ENCODE measurements at places on chromosomes 5 and 9. TPM values are rescaled to one million over a fixed set of nuclear protein-coding genes. Genes with fewer than 3 reads are reported as not detected.

DNA sequence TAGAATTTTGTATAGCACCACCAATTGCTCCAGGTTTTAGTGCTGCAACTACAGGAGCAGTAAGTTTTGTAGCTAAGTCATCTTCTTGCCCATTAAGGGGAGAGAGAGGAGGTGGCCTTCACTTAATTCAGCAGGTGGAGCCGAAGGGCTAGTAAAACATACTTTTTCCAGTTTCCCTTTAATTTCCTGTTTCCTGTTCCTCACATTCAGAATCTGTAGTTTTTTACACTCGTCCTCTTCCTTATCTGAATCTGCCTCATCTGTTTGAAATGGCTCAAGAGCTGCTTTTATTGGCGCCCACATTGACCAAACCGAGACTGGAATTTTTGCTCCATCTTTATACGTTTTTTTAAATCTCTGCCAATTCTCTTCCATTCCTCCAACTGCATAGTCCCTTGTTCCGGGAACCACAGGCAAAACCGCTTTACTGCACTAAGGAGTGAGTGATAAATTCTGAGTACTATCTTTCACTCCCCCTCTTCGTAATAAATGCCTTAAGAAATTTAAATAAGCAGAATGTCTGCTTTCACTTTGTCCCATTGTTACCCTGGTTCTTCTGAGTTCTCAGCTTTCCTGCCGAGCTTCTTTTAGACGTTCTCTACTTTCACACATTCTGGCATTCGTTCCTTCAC, 133.9 kb downstream of the DROSHA start:
- peak; percentile 6 for DNase-seq
- H3K4me1 ChIP-seq: no peaks in the 10 kb centered on the region

DNA sequence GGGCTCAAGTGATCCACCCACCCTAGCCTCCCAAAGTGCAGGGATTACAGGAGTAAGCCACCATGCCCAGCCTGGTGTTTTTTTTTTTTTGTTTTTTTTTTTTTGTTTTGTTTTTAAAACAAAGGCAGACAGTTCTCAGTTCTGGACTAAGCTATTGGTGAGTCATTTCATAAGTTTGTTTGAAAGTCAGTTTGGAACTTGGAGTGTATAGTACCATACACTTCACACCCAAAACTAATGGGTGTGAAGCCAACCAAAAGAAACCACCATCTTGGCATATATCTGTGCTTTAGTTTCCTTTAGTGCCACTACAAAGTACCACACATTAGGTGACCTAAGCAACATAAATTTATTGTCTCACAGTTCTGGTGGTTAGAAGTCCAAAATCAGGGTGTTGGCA, 13.4 kb downstream of the MAST4 start:
- H3K4me3 ChIP-seq: no peak overlapping the region
- H3K27me3 ChIP-seq: no peaks in the 10 kb centered on the region
- H3K4me1 ChIP-seq: no peaks in the 10 kb centered on the region
- no peak overlapping the region for H3K27ac ChIP-seq
- no peak for DNase-seq

The TSC1 gene
- 45.5 TPM for total RNA-seq

DNA sequence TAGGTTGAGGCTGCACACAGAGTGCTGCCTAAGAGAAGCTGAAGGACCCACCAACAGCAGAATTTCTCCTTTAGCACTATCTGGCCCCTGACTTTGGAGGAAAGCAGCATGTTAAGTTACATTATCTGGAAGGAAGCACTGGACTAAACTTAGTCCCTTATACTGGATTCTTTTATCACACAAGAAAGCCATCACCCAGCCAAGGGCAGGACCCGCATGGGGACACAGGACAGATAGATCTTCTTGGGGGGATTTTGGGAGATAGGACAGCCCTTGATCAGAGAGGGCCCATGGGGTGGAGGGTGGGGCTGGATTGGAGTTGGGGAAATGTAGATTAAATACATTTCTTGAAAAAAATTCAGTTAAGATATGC, 14.4 kb downstream of the ANKRD33B start:
- H3K4me1 ChIP-seq: peaks cover 8% of the 10 kb centered on the region
- H3K27ac ChIP-seq: no peak overlapping the region
- DNase-seq: no peak
- H3K36me3 ChIP-seq: no peaks in the 10 kb centered on the region
- H3K27me3 ChIP-seq: no peaks in the 10 kb centered on the region
- H3K4me3 ChIP-seq: no peak overlapping the region

The VCAN gene
- total RNA-seq: 542 TPM

The CARD9 gene
- 2.7 TPM for total RNA-seq

DNA sequence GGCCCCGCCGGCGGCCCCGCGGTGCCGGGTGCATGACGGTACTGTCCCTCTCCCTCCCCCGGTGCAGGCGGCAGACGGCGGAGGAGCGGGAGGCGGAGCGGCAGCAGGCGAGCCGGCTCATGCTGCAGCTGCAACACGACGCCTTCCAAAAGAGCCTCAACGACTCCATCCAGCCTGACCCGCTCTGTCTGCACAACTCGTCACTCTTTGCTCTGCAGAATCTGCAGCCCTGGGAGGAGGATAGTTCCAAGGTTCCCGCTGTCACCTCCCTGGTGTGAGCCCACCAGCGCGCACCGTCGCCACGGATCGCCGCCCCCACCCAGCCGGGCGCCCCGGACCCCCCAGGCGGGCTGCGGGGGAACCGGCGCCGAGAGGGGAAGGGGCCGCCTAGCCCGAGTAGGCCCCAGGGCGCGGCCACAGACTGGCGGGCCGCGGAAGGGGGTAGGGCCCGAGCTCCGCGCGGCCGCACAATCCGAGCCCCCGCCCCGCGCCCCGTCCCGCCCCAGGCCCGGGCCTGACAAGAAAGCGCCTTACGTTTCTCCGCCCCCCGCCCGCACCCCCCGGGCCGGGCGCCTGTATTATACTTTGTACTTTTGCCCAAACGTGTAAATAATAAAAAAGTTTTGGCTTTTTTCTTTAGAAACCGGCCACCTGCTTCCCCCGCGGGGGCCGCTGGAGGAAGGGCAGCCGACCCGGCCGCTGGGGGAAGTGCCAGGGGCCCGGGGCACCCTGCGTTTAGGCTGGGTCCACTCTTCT, 2.5 kb downstream of the TLX3 start:
- H3K4me3 ChIP-seq: no peak overlapping the region
- H3K4me1 ChIP-seq: peaks cover 10% of the 10 kb centered on the region
- H3K27ac ChIP-seq: no peak overlapping the region
- no peak for DNase-seq
- no peaks in the 10 kb centered on the region for H3K36me3 ChIP-seq

The ALDH1A1 gene
- 2.1 TPM for total RNA-seq

GRCh38 chr5:37721447-37721871, 118.4 kb downstream of the GDNF start:
- H3K4me3 ChIP-seq: no peak overlapping the region
- no peaks in the 10 kb centered on the region for H3K27me3 ChIP-seq
- DNase-seq: peak; percentile 59
- peaks cover 62% of the 10 kb centered on the region for H3K4me1 ChIP-seq
- no peaks in the 10 kb centered on the region for H3K36me3 ChIP-seq
- peak overlapping the region; percentile 87 for H3K27ac ChIP-seq

DNA sequence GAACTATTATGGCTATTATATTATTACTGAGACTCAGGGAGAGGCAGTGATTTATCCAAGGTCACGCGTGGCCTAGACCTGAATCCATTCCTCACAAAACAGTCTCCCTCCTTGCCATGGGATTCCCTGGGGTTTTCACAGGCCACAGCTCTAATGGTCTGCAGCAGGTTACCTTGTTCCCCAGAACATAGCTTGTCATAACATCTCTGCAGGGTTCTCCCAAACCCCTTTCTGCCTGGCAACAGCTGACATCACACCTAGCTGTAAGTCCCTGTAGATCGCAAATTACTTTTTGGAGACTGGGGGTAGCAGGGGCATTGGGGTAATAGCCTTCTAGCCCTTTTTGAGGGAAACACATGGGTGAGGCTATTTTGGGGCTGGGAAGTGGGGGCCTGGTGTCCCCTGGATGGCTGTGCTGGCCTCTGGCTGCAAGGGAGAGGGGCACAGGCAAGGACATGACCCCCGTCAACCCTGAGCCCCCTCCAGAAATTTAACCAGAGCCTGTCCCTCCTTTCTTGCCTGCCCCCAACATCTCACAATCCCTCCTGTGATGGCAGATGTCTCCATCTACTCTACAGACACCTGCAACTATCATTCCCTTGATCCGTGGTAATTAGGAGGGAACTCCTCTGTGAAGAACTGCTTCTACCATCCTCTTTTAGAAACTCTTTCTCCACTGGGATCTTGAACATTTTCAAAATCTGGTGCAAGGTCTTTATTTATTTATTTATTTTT, 1.3 kb downstream of the CD74 start:
- no peak overlapping the region for H3K4me3 ChIP-seq
- H3K36me3 ChIP-seq: no peaks in the 10 kb centered on the region
- H3K4me1 ChIP-seq: no peaks in the 10 kb centered on the region

GRCh38 chr5:176722757-176723156, 75.5 kb downstream of the TSPAN17 start:
- DNase-seq: no peak
- H3K4me1 ChIP-seq: no peaks in the 10 kb centered on the region
- no peak overlapping the region for H3K27ac ChIP-seq
- H3K27me3 ChIP-seq: peaks cover 32% of the 10 kb centered on the region

DNA sequence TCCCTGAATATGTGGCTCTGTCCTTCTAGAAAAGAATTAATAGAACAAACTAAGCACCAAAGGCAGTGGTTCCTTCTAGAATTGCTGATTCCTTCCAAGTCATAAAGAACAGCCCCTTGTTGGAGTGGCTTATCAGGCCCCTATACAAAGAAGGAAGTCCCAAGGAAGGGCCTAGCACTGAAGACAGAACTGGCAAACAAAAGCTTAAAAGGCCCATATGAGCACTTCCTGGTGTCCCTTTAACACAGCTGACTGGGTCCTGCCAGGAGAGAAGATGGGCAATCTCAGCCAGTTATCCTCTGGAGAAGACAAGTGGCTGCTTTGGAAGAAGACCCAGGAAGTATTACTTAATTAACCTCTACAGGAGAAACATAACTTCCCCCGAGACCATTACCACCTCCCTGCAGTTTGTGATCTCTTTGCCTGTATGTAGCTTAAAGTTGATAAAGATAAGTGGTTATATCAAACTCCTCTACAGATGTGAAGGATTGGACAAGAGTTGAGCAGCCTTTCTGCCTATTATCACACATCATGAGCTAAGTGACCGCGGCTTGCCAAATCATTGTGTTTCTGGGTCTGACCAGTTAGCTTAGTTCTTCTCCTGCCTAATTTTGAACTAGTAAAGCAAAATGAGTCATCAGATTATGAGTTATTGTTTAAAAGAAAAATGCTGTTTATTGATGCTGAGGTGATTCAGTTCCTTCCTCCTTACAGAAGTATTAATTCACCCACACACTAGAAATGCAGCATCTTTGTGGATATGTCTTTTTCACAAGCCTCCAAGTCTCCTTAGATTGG, 13.3 kb upstream of the STING1 start:
- peak overlapping the region; percentile 4 for H3K27ac ChIP-seq
- no peaks in the 10 kb centered on the region for H3K27me3 ChIP-seq
- no peaks in the 10 kb centered on the region for H3K36me3 ChIP-seq
- no peak overlapping the region for H3K4me3 ChIP-seq
- DNase-seq: peak; percentile 56

DNA sequence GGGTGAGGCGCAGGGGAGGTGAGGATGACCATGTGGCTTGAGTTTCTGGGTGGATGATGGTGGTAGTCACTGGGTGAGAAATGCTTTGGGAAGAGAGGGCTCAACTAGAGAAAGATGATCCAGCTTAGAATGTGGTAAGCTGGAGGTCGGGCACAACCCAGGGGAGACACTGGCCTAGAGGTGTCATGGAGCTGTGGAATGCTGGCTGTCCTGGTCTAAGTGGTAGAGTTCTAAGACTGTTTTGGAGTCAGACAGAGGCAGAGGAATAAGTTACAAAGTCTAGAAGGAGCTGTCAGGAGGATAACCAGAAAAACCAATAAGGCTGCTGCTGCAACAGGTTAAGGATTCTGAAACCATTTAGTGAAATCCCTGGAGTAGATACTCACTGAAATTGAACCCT, 19.2 kb upstream of the ACSL6 start:
- no peaks in the 10 kb centered on the region for H3K4me1 ChIP-seq
- H3K27me3 ChIP-seq: peaks cover 3% of the 10 kb centered on the region

DNA sequence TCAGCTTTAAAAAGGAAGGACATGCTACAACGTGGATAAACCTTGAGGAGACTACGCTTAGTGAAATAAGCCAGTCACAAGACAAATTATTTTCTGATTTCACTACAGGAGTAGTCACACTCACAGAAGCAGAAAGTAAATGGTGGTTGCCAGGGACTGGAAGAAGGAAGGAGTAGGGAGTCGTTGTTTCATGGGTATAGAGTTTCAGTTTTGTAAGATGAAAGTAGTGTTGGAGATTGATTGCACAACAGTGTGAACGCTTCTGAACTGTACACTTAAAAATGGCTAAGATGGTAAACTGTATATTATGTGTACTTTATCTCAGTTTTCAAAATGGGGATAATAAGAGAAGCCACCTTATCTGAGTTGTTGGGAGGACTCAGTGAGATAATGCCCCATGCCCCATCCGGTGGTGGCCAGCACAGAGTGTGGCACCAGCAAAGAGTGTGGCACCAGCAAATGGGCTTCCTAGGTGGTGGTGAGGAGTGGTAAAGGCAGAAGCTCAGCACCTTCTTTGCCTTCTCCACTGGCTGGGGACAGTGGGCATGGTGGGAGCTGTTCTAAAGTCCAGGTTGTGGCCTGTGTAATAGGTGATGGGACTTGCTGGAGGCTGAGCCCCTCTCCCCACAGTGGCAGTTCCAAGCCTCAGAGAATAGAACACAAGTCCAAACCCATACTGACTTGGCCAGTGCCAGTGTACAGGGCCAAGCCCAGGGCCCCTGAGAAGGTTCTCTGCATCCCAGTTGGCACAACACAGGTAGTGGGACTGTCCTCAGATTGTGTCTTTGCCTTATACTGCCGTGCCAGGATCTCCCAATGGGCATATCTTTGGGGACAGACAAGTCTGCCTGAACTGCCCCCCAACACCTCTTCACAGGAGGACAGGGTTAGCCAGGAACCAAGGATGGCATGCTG, 4.4 kb downstream of the SLC22A4 start:
- H3K36me3 ChIP-seq: no peaks in the 10 kb centered on the region
- DNase-seq: no peak
- no peak overlapping the region for H3K4me3 ChIP-seq
- no peak overlapping the region for H3K27ac ChIP-seq
- no peaks in the 10 kb centered on the region for H3K27me3 ChIP-seq
- peaks cover 22% of the 10 kb centered on the region for H3K4me1 ChIP-seq

The SLC6A7 gene
- not detected for total RNA-seq

The PGM5 gene
- 1.8 TPM for total RNA-seq

DNA sequence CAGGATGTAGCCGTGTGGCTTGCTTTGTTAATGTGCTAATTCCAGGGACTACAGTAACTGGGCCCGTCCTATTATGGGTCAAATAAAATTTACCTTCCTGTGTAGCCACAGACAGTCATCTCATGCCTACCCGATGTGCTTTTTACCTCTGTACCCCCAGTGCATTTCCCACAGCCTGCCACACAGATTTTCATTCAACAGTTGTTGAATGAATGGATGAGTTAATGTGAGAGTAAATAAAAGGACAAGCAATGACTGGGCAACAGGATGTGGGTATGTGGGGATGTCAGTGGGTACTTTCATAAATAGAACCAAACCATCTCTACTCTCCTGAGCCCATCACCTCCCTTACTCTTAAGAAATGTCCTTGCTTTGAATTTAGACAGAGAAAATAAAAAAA, 441.2 kb upstream of the ZNF462 start:
- peaks cover 15% of the 10 kb centered on the region for H3K4me1 ChIP-seq
- H3K36me3 ChIP-seq: no peaks in the 10 kb centered on the region
- no peak overlapping the region for H3K4me3 ChIP-seq
- H3K27ac ChIP-seq: no peak overlapping the region
- no peak for DNase-seq
- no peaks in the 10 kb centered on the region for H3K27me3 ChIP-seq

The GPR151 gene
- total RNA-seq: not detected

GRCh38 chr5:57887851-57888621, 405.4 kb upstream of the ACTBL2 start:
- H3K36me3 ChIP-seq: no peaks in the 10 kb centered on the region
- DNase-seq: peak; percentile 69
- H3K27ac ChIP-seq: no peak overlapping the region
- no peaks in the 10 kb centered on the region for H3K27me3 ChIP-seq
- H3K4me1 ChIP-seq: peaks cover 24% of the 10 kb centered on the region
